ENCODE measurements at places on chromosomes 4 and X.

- DNase-seq: no peak
Measured at GRCh38 chr4:186932631-186933187, 209.1 kb upstream of the FAT1 start.

DNA sequence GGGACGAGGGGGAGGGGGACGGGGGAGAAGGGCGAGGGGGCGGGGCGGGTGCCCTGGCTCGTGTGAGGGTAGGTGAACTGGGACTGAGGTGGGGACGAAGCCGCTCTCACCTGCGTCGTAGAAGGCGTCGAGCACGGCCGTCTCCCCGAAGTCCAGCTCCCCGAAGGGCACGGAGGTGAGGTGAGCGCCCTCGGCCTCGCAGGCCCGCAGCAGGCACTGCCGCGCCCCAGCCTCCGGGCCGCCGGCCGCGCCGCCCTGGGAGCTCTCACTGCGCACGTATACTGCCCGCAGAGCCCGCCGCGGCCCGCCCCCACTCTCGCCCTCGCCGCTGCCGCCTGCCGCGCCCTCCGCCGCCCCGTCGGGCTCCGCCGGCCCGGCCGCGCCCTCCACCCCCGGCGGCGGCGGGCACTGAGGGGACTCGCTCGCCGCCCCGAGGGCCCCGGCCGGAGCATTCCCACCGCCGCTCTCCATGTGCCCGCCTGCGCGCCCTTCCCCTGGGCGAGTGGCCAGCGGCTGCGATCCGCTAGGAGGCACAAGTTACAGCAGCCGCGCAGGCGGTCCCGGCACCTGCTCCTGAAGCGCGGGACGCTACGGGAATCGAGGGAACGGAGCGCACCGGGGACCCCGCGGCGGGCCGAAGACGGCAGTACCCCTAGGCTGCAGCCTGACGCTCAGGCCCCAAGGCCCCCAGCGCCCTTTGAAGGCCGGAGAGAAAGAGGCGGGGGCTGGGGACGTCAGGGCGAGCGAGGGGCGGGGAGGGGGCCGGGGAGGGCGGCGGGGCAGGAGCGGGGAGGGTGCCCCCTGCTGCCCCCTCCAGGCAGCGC is at the start of gene MAP3K15:
MAP3K15 (minus strand) TSS at position 718 of the 824 bp plus-strand sequence; CDS start at position 471, 247 bp downstream.
- no peak for DNase-seq

DNA sequence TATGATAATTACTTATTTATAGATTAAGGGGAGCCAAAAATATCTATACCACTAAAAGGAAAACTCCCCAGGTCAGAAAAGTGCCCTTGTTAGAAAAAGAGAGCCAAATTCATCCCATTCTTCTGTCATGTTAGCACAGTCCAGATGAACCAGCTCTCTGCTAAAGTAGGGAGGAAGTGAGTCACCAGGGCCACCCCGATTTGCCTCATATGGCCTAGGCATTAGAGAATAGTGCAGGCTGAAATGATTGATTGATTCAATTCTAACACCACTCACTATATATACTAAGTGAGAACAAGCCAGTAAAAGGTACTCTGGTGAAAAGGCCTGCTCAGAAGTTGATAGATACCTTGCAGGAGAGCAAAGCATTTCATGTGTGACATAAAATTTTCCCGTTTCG is 94.5 kb downstream of the SRPX start:
- no peak for DNase-seq

- DNase-seq: no peak
Measured at GRCh38 chr4:55921093-55921492, 27.7 kb upstream of the CEP135 start.

DNA sequence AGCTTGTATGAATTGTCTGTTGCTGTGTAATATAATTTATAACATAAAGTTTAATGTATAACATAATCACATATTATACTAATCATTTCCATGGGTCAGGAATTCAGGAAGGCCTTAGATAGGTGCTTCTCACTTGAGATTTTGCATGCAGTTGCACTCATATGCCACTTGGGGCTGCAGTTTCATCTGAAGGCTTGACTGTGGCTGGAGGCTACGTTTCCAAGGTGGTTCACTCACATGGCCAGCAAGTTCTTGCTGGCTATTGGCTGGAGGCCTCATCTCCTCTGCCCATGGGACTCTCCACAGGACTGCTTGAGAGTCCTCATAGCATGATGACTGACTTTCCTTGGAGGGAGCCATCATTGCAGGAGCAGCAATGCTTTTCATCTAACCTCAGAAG is 53.4 kb upstream of the STX18 start:
- DNase-seq: no peak

GRCh38 chr4:103374758-103375157 is 176.6 kb upstream of the CENPE start:
- no peak for DNase-seq

GRCh38 chrX:138411048-138411447 is 300.5 kb downstream of the FGF13 start:
- no peak for DNase-seq

Measured in stimulated activated CD4-positive, alpha-beta T cell treated with anti-CD3 and anti-CD28 coated beads, Interleukin-1b, Interleukin-23, amount 100 ng/mL, for 1 hour (primary cell).